ENCODE measurements at places on chromosomes 1 and 21. TPM values are rescaled to one million over a fixed set of nuclear protein-coding genes. Genes with fewer than 3 reads are reported as not detected.

KLF17 gene
- total RNA-seq = 0.27 TPM

DAB1 gene
- total RNA-seq = not detected

HTR6 gene
- 0.18 TPM for total RNA-seq

NECTIN4 gene
- total RNA-seq = 2.9 TPM

LCE3D gene
- 1.8 TPM for total RNA-seq

DNAI4 gene
- total RNA-seq = 0.55 TPM

SYCP1 gene
- total RNA-seq = not detected

CNR2 gene
- not detected for total RNA-seq

CCDC181 gene
- total RNA-seq = 0.20 TPM

C1orf141 gene
- total RNA-seq = not detected

GPA33 gene
- total RNA-seq = not detected

NBPF4 gene
- total RNA-seq = 0.12 TPM

TMCC2 gene
- 1.7 TPM for total RNA-seq

SPRR3 gene
- total RNA-seq = not detected

KANK4 gene
- 0.52 TPM for total RNA-seq
